ENCODE measurements at places on chromosomes 12 and 14.

GRCh38 chr12:14417715-14418114, 52.2 kb downstream of the ATF7IP start:
- DNase-seq: peak; percentile 88

- DNase-seq: no peak
Measured at GRCh38 chr12:3483089-3483488, 7.9 kb upstream of the PRMT8 start.

GRCh38 chr12:67025543-67026114, 243.5 kb upstream of the CAND1 start:
- DNase-seq: peak; percentile 31

DNA sequence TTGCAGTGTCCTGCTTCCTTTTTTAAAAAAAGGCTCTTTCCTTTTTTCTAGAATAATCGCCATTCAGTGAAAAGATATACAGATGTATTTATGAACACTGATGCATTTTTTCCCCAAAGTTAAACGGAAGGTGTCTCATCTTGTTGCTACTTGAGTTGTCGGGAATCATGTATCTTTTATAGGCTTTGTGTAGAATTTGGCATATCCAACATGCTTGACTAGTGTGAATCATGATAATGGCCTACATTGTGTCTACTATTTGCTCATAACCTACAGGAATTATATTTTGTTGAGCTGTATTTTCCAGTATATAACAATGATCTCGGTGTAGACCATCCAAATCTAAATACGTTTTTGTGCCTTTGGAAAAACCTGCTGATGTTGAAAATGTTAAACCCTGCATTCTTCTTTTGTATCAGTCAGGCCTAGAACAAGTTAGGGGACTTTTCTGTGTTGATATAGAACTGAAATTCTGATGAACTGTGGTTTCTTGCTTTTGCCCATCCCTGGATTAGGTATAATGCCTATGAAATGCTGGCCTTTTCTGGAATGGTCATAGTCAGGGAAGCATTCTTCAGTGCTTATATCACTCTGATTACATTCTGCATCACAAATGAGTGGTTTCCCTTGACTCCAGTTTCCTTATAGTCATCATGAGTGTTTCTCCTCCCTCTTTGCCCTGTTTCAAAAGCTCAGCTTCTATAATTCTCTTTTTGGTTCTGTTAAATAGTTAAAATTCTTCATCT, 10.8 kb downstream of the BMAL2 start:
- DNase-seq: peak; percentile 93

DNA sequence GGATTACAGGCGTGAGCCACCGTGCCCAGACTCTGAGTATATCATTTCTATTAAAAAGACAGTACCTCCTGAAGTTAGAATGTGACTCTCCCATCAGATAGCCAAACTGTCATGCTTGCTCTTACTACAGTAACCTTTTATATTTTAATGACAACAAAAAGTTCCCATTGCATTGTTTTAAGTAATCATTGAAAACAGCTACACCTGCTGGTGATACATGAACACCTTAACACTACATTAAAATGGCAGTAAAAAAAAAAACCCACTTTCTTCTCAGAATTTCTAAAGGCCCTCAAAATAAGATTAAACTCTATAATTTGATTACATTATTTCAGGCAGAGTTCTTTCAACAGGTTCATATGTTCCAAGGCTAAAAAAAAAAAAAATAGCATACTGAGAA, 76.7 kb downstream of the SH2B3 start:
- DNase-seq: no peak

DNA sequence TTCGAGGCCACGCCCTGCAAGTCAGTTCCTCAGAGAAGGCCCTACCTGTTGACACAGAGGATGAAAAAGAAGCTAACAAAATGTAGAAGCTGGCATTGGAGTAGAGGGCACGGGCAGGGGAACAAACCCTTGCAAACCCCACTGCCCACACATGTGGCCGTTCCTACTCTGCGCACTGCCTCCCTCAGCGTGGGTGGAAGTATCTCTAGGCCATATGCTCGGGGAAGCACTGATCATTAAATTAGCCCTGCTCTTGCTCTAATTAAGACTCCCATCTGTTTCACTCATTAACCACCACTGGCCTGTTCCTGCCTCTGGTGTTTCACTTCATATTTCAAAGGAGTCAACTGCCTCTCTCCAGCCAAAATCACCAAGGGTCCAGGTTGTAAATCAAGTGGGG, 201.2 kb upstream of the SFSWAP start:
- no peak for DNase-seq

DNA sequence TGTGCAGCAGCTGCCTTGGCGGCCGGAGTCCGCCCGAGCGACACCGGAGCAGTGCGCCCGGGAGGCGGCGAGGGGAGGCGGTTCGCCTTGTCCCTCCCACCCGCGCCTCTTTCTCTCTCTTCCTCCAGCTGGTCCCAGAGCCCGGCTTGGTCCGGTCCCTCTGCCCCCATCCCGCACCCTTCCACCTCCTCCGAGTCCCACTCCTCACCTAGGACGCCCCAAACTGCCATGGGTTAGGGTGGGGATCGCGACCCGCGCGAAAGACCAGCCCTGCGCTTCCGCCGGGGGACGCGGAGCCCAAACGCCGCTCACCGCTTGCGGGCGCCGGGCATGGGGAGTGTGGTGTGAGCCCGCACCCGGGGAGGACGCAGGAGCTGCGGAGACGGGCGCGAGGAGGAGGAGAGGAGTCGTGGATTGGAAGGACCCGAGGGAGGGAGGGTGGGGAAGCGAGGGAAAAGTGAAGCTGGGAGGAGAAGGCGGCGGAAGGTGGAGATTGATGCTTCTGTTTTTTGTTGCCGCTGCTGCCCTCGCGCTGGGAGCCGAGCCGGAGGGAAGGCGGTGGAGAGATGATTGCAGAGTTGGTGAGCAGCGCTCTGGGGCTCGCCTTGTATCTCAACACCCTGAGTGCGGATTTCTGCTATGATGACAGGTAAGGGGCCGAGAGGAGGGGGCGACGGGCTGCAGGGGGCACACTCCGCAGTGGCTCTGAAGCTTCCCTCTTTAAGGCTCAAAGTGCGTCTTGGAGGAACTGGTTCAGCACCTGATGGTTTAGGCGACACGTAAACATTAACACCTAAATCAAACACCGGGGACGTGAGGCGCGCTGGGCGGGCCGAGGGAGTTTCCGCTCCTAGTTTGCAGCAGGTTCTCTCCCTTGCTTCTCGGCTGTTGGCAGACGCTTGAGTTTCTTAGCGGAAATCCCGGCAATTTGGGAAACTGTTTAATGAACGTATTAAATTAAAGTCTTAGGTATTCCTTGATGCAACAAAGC, 610 bp downstream of the TMTC2 start:
- peak; percentile 34 for DNase-seq

- DNase-seq: peak; percentile 13
Measured at GRCh38 chr12:52772188-52772587, 5.0 kb downstream of the KRT76 start.

GRCh38 chr12:124563401-124563800, 4.0 kb downstream of the NCOR2 start:
- DNase-seq: no peak

DNA sequence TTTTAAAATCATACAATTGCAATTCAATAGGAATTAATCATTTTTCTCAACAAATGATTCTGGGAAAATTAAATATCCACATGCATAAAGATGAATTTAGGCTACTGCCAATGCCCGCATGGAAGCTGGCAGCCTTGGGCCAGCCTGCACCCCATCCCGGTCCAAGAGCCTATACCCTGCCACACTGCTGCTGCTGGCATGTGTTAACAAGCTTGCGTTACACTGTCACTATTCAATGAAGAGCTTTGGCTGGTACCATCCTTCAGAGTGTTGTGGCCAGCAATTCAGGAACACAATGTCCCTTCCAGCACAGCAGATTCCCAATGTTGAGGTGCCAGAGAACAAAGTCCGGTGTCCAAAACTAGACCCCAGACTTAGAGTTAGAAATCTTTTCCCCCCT, 13.6 kb upstream of the TAS2R14 start:
- no peak for DNase-seq

Measured in EH (cell line).